ENCODE measurements at places on chromosomes 11 and 22. TPM values are rescaled to one million over a fixed set of nuclear protein-coding genes. Genes with fewer than 3 reads are reported as not detected.

The CEND1 gene
- 2.9 TPM for total RNA-seq

The HTR3A gene
- total RNA-seq, result not detected

The CBX7 gene
- 223 TPM for total RNA-seq

The AMOTL1 gene
- total RNA-seq, result 196 TPM

The MMP11 gene
- 2.3 TPM for total RNA-seq

The PDE2A gene
- total RNA-seq, result 35.1 TPM

The C22orf23 gene
- total RNA-seq, result not detected

The ACO2 gene
- 227 TPM for total RNA-seq

The CRYBB1 gene
- total RNA-seq, result not detected

The CHST1 gene
- 2.1 TPM for total RNA-seq

The SAA4 gene
- not detected for total RNA-seq

The OR4C45 gene
- total RNA-seq, result not detected

The MMP13 gene
- total RNA-seq, result not detected

The TTC9C gene
- 12.5 TPM for total RNA-seq

The GDPD4 gene
- not detected for total RNA-seq

The CABP7 gene
- total RNA-seq, result not detected

The OR8A1 gene
- not detected for total RNA-seq

The CFL1 gene
- 559 TPM for total RNA-seq

The SERPING1 gene
- 689 TPM for total RNA-seq

The SLC1A2 gene
- not detected for total RNA-seq

The EIF4G2 gene
- 735 TPM for total RNA-seq

The HBE1 gene
- not detected for total RNA-seq

The CCDC87 gene
- 1.2 TPM for total RNA-seq

The DDTL gene
- not detected for total RNA-seq

The SMC1B gene
- total RNA-seq, result not detected

The GGTLC2 gene
- not detected for total RNA-seq

The OR52I2 gene
- total RNA-seq, result not detected

The GPR137 gene
- total RNA-seq, result 37.1 TPM

The CD248 gene
- total RNA-seq, result 23.1 TPM

The TRPM5 gene
- not detected for total RNA-seq

The SCGB1D2 gene
- not detected for total RNA-seq

The EIF3L gene
- 336 TPM for total RNA-seq

The MYOD1 gene
- not detected for total RNA-seq

The FXYD2 gene
- total RNA-seq, result 0.94 TPM

The ZBTB16 gene
- total RNA-seq, result 261 TPM

The KCNQ1 gene
- 5.8 TPM for total RNA-seq

The SLC25A17 gene
- 14.8 TPM for total RNA-seq

The MMP12 gene
- total RNA-seq, result not detected

The IFITM10 gene
- total RNA-seq, result 0.85 TPM

The ROM1 gene
- 10.8 TPM for total RNA-seq

The NXPE4 gene
- total RNA-seq, result not detected

The HTR3B gene
- total RNA-seq, result not detected

The MB gene
- total RNA-seq, result 12.9 TPM

The MS4A3 gene
- total RNA-seq, result not detected

The APOA5 gene
- total RNA-seq, result not detected

The OR6Q1 gene
- total RNA-seq, result not detected

The KRTAP5-8 gene
- total RNA-seq, result not detected

The OR2D2 gene
- total RNA-seq, result not detected

The KLHL22 gene
- 31.5 TPM for total RNA-seq

The XKR3 gene
- total RNA-seq, result not detected

The OR1S2 gene
- total RNA-seq, result not detected

The IGLL5 gene
- not detected for total RNA-seq

The LRRC56 gene
- total RNA-seq, result 0.20 TPM

The LAYN gene
- total RNA-seq, result 47.8 TPM

The TREH gene
- total RNA-seq, result not detected

The PHLDB1 gene
- total RNA-seq, result 144 TPM
